ENCODE measurements at places on chromosomes 2 and 18.
A peak's percentile ranks its signal among the peaks of the same experiment; 100 is the strongest.

- DNase-seq: no peak
These were observed 11.3 kb downstream of the IL1RN start for GRCh38 chr2:113138428-113139322.

- DNase-seq: peak; percentile 12
These were observed 210.3 kb upstream of the RBMS1 start for GRCh38 chr2:160703648-160704585.

DNA sequence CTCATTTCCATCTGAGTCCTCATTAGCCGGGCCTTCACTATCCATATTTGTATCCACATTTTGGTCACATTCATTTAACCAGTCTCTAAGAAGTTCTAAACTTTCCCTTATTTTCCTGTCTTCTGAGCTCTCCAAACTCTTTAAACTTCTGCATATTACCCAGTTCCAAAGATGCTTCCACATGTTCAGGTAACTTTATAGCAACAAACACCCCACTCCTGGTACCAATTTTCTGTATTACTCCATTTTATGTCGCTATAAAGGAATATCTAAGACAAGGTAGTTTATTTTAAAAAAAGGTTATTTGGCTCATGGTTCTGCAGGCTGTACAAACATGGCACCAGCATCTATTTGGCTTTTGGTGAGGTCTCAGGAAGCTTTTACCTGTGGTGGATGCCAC, 38.8 kb upstream of the AGFG1 start:
- DNase-seq: no peak

DNA sequence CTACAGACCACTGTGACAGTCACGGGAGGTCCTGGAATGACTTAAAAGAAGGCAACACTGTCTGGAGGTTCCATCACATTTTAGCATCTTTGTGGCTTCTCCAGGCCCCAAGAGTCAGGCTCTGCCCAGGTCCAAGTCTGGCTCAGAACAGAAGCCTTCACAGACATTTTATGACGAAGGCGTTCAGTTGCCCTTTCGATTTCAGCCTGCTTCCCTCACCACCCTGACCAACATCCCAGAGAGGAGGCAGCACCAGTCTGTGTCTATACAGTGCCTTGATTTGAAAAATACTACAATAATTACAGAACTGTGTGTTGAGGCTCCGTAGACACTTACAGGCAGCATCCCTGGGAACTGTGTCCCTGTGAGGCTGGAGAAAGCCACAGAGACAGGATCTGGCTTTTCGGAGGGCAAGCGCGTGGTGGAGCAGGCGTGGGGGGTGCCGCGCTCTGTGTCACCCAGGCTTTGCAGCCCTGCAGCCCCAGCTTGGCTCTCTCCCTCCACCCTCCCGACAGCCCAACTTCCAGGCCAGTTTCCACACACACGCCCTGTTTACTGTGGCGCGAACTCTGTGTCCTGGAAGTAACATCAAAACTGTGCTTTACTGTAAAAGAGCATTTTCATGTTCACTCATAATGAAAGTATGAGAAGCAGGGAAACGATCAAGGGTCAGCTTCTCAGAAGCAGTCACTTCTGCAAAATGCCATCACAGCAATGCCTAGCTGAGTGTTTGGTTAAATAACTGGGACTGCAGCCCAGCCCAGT, 153.5 kb upstream of the ALKAL2 start:
- DNase-seq: no peak

DNA sequence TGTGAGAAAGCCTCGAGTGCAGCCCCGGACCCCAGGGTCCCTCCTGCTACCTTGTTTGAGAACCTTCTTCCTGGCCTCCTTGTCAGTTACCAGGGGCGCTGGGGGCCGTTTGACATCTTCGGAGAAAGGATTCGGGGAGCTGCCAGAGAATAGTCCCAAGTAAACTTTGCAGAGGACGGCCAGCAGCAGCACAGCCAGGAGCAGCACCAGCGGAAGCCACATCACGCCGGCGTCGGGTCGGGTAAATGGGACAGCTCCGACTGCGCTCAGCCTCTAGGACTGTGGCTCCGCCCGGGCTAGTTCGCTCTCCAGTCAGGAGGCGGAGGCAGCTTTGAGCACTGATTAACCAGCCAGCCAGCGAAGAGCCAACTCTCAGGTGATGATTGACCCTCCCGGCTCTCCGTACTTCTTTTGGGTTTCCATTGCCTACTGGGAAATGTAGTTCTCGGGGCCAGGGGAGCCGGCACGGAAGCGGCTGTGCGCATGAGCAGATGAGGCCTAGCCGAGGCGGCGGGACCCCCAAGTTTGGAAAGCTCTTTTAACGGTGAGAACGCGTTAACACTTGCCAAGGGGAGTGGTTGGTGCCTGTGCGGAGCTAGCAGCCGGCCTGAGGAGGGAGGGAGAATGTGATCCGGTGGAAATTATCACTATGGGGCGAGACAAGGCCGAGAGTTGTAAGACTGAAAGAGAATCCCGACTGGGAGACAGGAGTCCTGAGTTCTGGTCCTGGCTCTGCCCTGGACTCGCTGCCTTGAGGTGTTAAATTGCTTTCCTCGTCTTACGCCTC, at the start of the genes ELMOD3 and RETSAT:
ELMOD3 (plus strand) TSS at position 484 of the 787 bp plus-strand sequence. CDS start 2,430 bp downstream, outside the sequence.
RETSAT (minus strand) TSS at position 243 of the 787 bp plus-strand sequence; CDS start at position 222, 21 bp downstream.
- DNase-seq: peak; percentile 95

DNA sequence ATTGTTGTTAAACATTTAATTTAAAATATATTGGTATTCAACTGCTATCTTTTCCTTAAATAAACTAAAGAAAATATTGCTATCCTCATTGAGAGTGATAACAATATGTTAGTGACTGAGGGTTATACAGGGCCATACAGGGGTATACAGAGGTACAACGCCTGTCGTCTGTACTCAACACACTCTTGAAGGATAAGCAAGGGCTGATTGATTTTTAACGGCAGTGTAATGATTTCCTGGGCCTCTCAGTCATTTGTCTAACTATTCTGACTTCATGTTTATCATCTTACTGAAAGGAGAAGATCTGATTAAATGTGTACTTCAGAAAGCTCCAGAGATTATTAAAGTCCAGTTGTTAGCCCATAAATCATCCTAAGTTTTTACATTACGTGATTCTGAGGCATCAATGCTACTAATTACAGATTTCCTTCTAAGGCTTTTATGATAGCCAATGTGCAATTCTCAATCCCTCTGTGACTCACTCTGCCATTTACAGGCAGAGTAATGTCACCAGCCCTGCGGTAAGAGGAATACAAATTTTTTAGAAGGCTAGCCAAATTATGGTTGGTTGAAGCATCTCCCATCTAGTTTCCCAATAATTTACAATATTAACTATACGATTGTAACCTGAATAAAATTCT, 893.0 kb upstream of the CHAC2 start:
- no peak for DNase-seq

DNA sequence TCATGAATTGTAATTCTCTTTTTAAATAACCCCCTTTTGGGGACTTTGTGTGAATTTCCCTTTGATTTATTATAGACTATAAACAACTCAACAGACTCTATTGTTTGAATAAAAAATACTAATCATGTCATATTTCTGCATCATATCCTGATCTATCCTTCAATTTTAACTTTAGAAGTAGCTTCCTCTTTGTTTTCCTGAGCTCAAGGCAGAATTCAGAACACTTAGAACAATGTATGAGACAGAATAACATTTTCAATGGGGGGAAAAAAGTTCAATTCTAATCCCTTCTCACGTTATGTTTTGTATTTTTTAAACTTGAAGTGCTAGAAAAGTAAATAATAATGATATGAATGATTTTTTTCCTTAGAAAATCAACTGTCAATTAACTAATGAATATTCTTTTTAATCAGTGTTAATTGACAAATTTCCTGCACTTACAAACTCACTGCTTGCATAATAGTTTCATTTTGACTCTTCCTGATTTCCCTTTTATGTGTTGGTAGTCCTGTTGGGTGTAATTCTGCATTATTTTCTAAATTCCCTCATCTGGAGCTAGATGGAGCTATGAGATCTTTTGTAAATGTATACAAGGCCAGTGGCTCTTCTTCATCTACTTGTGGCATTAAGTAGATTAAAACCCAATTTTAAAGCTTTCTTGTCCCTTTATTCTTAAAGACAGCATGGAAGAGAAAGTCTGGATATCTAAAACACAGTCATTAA, 326.1 kb downstream of the PARD3B start:
- DNase-seq: no peak

- no peak for DNase-seq
These were observed 24.4 kb downstream of the ZNF521 start for GRCh38 chr18:25327584-25327983.

DNA sequence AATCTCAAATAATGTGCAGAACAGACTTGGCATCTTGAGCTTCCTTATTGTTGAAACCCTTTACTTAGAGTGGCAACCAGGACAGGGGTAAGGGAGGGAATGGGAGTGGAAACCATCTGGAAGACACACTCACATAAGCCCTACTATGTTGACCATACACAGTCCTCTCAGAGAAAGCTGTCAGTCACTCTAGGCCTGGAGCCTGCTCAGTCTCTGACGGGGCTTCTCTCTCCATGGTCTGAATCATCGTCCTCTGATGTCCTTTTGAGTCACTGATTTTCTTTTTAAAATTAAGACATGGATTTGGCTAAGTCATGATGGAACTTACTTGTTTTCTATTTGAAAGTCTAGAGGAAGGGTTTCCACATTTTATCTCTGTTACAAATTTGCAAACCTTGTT, 74.0 kb downstream of the MYO1B start:
- DNase-seq: no peak

DNA sequence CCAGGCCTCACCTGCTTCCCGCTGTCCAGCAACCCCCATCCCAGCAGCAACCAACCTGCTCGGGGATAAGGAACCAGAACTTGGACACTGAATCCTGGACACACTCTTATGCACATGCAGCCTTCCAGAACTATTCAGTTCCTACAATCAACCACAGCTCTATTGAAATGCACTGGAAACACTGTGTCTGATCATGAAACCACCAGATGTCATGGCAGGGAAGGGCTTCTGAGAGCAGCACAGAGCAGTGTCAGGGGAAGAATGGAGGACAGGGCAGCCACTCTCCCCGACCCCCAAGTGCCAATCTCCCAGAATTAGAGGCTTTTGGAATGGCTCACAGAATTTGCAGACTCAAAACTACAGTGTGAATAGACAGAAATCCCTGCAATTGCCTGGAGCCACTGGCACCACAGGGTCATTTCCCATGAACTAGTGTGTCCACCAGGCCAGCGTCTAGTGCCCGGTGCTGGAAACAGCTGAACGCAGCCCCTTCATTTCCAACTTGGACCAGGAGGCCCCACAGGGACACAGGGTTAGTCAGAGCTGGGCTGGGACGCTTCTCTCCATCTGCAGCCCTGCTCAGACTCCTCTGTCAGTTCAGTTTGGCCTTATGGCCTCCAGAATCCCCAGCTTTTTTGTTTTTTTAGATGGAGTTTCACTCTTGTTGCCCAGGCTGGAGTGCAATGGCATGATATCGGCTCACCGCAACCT, 25.5 kb downstream of the MRPL35 start:
- no peak for DNase-seq

DNA sequence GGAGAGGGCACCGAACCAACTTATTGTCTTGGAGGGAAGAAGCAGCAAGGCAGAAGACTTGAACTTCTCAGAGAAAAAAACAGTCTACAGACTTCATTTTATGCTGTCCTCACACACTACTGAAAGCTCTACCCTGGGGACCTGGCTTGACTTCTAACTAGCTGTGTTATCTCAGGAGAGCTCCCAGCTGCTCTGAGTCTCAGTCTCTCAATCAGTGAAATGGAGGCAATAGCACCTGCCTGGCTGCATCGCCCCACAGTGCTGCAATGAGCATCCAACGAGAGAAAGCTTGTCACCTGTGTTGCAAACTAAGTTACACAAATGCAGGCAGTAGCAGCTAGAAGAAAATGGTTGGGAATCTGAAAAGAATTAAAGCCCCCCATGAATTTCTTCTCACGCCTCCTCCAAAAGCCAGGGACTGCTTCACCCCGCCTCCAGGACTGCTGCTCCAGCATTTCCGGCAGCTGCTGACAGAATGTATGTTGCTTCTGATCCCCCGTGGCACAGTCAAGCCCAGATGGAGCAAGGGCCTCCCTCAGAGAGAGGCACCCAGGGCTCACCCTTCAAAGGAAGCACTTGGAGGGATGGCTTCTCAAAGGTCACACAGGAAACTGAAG, 116.3 kb downstream of the BCL11A start:
- DNase-seq: no peak

GRCh38 chr2:118319271-118319684, 231.0 kb downstream of the INSIG2 start:
- no peak for DNase-seq

DNA sequence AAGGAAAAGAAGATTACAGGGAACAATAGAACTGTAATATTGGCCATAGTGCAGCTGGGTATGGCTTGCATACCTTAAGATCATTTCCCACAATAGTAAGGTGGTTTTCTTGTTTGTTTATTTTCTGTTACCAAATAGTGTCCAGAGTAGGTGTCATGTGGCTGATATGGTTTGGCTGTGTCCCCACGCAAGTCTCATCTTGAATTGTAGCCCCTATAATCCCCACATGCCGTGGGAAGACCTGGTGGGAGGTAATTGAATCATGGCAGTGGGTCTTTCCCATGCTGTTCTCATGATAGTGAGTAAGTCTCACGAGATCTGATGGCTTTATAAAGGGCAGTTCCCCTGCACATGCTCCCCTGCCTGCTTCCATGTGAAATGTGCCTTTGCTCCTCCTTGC, 190.1 kb downstream of the ICOS start:
- no peak for DNase-seq

DNA sequence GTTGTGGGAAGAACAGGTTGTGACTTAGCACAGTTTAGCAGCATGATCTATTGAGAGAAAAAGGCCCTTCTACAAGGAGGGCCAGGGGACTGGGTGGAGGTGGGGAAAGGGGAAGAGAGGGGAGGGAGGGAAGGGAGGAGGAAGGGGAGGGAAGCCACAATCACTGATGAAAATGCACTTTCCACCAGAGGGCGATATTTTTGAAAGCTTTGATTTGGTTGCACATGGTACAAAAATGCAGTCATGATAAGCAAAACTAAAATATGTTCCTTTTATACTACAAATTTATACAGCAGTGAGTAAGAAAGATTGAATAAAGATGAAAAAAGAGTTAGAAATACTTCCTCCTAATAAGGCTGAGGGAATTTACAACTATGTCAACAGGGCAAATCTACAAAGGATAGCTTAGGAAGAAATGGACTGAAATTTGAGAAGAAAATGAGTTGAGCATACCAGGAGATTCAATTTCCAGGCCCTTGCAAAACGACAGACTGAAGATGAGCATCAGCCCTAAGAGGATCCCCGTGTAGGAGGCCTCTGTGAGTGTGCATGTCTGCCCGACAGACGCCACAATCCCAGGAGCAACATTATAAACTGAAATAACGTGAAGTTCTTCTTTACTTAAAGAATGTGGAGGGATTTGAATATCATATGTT, 17.2 kb downstream of the SH3YL1 start:
- DNase-seq: no peak

GRCh38 chr2:151523850-151524249, 114.1 kb downstream of the RIF1 start:
- no peak for DNase-seq

- no peak for DNase-seq
These were observed 45.8 kb downstream of the ATIC start for GRCh38 chr2:215357660-215358059.

- no peak for DNase-seq
These were observed 148.1 kb upstream of the SIX3 start for GRCh38 chr2:44793322-44793870.

GRCh38 chr2:181471226-181471625, 14.0 kb downstream of the ITGA4 start:
- DNase-seq: no peak

- DNase-seq: peak; percentile 63
These were observed 404.3 kb downstream of the XIRP2 start for GRCh38 chr2:167292430-167293171.
